ENCODE measurements at places on chromosomes 7 and 10.

GRCh38 chr7:4604456-4604940 lies 77.6 kb upstream of the FOXK1 start:
- DNase-seq = no peak

- DNase-seq = no peak
These were observed 86.5 kb upstream of the CXCL12 start for GRCh38 chr10:44471410-44471809.

DNA sequence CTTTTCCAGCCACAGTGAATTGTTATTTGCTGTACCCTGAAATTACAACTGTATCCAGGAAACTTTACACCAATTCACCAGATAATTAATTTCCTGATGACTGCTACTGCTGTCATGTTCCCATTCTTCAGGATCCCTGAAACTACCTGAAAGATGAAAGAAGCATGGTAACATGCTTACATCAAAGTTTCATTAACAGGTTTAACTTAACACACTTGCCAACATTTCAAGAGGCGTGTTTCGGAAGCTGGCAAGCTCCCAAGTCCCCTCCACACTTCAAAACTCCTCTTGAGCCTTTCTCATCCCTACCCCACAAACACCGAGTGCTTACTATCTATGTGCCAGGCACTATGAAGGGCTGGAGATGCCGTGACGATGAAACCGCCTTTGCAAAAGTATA lies 88.6 kb downstream of the MPP7 start:
- no peak for DNase-seq

DNA sequence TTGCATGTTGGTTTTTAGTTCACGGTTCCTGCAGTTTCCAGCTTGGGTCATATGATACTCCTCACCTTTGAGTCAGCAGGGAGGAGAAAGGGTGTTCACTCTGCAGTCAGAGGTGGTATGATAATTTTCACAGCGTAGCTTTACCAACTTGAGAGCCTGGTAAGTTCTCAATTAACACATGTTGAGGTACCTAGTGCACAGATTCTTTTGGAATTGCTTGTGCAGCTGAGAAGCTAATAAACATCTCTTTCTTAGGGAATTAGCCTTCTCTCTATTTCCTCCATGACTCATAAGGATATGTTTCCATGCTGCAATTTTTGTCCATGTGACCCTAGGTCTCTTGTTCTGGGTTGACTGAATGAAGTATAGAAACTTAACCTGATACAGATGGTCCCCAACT lies 166.6 kb downstream of the KIF20B start:
- no peak for DNase-seq

- no peak for DNase-seq
These were observed 63.5 kb downstream of the GOLGA7B start for GRCh38 chr10:97913193-97913592.

GRCh38 chr7:100607111-100607510 lies 4.9 kb downstream of the PCOLCE start:
- DNase-seq = no peak
